ENCODE measurements at places on chromosomes 16 and 17. TPM values are rescaled to one million over a fixed set of nuclear protein-coding genes. Genes with fewer than 3 reads are reported as not detected.

The KRT36 gene
- total RNA-seq, result not detected

The LGALS9B gene
- 12.7 TPM for total RNA-seq

GRCh38 chr16:55835581-55835980 lies 2.7 kb upstream of the CES1 start:
- no peak for DNase-seq

- peak; percentile 35 for DNase-seq
Measured at GRCh38 chr16:57892447-57893096, 78.4 kb downstream of the CNGB1 start.

DNA sequence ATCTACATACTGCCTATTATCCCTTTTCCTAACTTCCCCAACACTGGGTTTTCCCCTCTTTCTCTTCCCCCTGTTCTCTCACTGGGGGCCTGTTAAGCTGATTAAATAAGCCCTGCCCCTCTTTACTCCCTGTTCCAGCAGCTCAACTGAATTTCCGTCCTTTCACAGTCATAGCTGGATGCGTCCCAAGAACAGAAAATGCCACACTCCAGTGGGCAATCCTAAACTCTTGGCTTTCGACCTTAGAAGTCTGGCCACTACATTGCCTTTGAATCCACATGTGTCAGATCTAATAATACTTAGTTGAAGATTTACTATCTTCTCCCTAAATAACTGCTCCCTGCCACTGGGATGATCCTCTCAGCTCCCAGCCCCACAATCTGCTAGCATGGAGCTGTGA lies 34.5 kb downstream of the KCNJ16 start:
- no peak for DNase-seq
